ENCODE measurements at places on chromosomes 1 and 21.

- no peak for DNase-seq
These were observed 925.8 kb downstream of the MRPL39 start for GRCh38 chr21:24681456-24681855.

DNA sequence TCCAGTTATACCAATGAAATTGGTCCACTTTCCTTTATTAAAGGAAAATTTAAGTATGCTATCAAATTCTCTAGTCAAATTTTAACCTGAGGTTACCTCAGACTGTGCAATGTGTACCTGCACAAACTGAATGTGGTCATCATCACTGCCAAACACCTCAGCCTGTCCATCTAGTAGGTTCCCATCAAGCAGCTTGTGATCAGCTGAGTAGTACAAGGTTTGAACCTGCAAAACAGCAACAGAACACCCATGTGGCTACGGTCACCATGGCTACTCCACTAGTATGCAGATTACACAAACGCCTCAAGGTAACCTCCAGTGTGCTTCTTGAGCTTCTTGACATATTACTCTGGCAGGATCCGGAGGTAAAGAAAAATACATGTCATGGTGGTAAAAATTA is 11.6 kb downstream of the IVNS1ABP start:
- no peak for DNase-seq

- DNase-seq = no peak
These were observed 50.2 kb upstream of the IGSF5 start for GRCh38 chr21:39694750-39695149.

DNA sequence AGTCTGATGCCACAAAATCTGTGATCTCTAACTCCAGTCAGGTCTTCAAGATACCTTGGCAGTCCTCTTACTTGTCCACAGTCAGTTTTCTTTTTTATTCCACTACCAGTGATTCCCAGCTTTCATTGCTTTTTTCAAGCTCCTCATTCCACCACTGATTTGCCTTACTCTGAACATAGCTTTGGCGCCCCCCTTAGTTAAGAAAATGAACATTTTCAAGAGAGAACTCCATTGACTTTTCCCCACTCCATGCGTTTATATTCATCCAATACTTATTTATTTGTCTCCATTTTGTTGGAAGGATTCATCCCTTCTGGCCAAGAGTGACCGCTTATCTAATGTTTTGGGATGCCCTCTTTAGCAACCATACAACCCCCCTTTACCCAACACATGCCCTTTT is 33.9 kb upstream of the IPO9 start:
- DNase-seq = no peak

- no peak for DNase-seq
These were observed 608.8 kb upstream of the CAMK1G start for GRCh38 chr1:208974717-208975116.

- DNase-seq = no peak
These were observed 208.7 kb upstream of the FMN2 start for GRCh38 chr1:239882967-239883366.

DNA sequence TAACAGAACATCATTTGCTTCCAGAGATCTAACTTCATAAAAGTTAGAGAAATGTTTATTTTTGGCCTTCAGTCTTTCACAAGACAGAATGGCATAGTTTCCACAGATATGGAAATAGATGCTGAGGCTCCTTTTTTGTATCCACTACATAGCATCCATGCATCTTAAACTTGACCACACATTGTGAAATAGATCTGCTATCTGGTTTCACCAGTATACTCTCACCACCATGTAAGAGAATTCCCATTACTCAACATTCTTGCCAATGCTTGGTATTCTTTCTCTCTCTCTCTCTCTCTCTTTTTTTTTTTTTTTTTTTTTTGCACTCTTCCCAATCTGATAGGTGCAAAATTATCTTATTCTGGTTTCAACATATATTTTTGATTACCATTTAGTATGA is 52.1 kb upstream of the PRMT6 start:
- DNase-seq = no peak

DNA sequence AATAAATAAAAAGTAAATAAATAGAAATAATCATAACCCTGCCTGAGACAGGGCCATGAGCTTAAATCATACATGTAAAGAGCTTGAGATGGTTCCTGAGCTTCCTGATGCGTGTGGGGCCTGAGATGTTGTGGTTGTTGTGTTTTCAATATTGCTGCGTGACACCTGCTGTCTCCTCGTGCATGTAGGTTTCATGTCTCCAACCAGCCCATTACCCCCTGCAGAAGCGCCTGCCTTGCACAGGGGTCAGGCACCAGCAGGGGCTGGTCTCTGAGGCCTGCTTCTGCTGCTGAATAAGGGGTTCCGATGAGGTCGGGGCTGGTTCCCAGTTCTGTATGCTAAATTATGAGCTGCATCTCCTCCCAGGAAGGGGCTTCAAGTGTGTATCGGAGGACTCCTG is 15.9 kb downstream of the UMODL1 start:
- no peak for DNase-seq

DNA sequence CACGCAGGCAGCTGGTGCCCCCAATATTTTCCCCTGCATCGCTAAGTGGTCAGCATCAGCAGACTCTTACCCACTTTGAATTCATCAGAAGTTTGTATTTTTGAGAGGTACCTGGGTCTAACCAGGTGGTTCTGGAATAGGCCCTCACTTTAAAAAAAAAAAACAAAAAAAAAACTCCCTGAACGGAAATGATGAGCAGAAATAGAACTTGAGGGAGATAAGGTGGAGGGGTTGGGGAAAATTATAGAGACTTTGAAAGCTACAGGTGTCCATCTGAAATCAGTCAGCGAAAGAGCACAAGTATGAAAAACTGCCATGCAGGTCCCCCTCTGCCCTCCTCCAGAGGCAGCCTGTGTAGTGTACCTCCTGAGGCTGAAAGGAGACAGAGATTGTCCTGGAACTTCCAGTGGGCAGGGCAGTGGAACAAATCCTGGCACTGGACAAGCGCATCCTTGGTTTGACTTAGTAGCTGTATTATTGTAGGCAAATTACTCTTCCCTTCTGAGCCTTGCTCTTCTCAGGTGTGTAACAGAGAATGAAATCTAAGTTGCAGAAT is 1.2 kb downstream of the SLAMF7 start:
- no peak for DNase-seq

DNA sequence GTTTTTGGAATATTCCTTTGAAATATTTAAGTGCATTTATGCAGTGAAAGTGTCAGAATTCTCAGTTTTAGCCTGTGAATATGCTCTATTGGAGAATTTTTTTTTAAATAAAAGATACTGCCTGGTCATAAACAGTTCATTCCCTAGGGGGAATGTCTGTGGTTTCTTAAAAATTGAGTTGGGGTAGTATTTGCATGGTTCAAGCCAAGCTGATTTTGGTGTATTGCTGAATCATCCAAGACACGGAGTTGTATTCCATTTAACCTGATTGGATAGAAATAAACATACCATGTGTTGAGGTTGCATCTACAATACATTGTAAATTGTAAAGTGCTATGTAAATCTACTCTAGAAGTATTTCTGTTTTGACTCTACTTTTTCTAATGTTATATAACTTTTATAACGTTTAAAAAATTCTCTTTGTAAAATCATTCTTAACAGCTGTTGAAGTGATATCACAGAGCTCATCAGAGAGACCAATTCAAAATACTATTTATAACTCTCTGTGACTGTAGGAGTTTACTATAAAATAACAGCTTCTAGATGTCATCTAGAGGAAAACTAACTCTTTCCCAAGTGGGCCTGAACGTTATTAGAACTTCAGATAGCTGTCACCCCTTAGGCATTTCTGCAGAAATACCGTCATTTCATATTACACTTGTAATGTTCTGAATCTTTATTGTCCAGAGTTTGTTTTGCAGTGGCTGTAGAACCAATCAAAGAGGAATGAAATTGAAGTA is 199.1 kb downstream of the USP25 start:
- no peak for DNase-seq

GRCh38 chr1:59150577-59151386 is 146.1 kb upstream of the FGGY start:
- DNase-seq = peak; percentile 98

DNA sequence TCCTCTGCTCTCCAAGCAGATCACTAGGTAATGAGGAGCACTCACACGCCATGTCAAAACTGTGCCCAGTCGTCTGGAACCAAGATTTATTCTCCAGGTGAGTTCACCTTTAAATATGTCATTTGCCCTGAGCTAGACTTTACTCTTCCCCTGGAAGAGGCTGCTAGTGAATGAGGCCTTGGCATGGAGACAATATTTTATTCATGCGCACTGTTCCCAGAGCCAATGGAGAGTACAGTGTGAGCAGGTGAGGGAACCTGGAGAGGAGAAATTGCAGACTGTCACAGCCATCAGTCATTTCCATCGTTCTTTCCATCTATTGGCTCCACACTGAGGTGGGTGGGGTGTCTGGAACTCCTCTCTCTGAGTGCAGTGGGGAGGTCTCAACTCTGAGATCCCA is 333.6 kb downstream of the KCNH1 start:
- DNase-seq = no peak

GRCh38 chr1:180521474-180522212 is 19.3 kb upstream of the ACBD6 start:
- no peak for DNase-seq

DNA sequence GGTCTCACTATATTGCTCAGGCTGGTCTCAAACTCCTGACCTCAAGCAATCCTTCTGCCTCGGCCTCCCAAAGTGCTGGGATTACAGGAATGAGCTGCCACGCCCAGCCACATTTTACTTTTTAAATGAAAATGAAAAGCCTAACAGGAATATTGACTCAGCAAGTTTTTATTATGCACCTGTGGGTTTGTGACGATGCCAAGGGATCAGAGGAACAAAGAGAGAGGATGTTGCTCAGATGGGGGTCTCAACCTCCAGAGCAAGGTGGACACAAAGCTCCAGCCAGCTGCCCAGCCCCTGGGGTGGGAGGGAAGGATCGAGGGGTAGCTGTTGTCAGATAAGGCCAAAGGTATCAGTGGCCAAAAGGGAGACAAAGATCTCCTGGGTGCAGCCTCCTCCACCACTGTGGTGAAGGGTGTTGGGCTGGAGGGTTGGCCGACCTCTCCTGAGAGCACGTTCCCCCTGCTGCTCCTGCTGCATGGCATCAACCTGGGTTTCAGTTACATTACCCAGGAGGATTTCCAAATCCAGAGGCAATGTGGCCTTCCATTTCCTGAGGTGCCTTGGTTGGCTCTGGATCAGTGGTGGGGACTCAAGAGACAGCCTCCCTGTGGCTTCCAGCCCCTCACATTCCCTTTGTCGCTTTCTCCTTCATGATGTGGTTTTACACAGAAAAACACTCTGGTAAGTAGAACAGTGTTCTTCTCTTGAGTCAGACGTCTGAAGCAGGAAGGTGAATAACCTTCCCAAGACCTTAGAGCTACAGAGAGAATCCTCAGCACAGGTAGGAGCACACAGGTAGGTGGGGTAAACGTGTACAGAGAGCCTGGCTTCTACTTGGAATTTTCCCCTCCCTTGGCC is 34.2 kb downstream of the ZNF496 start:
- no peak for DNase-seq

DNA sequence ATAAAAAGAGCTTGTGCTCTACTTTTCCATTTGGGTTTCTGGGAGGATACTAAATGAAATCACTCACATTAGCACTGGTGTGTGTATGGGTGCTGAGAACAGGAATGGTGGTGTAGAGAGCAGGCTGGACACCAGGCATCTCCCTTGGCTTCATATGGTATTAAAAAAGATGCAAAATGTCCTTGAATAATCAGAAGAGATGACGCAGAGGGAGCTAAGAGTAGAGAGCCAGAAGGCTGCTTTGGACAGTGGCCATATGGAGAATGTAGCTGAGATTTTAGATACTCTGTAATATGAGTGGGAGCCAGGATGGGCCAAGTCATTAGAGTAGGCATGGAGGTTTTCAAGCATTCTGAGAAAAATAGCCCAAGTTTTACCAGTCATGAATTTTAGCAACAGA is 112.3 kb upstream of the ZRANB2 start:
- DNase-seq = peak; percentile 1

GRCh38 chr1:79896140-79896539 is 889.6 kb upstream of the ADGRL4 start:
- no peak for DNase-seq

DNA sequence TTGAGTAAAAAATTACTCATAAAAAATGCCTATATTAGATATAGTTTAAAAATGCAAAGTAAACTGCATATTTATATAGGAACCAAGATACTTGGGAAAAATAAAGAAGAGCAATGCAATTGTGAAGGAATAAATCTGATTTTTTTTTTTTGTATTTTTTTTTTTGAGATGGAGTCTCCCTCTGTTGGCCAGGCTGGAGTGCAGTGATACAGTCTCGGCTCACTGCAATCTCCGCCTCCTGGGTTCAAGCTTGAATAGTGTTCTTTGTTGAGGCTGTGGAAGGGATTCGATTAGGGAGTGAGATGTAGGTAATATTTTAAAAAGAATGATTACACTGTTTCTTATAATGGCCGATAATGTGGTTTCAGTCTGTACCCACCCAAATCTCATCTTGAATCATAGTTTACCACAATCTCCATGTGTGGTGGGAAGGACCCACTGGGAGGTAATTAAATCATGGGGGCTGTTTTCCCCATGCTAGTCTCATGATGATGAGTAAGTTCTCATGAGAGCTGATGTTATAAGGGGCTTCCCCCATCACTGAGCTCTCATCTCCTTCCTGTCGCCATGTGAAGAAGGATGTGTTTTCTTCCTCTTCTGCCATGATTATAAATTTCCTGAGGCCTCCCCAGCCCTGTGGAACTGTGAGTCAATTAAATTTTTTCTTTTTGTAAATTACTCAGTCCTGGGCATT is 1765.9 kb downstream of the PLA2G4A start:
- DNase-seq = no peak

GRCh38 chr1:38787041-38787440 is 72.5 kb downstream of the RRAGC start:
- no peak for DNase-seq

- no peak for DNase-seq
These were observed 299.1 kb downstream of the PCP4 start for GRCh38 chr21:40166291-40166843.

GRCh38 chr1:209205039-209205438 is 378.5 kb upstream of the CAMK1G start:
- no peak for DNase-seq

Measured in HFF-Myc (cell line).